ENCODE measurements at places on chromosomes 6 and 20. TPM values are rescaled to one million over a fixed set of nuclear protein-coding genes. Genes with fewer than 3 reads are reported as not detected.
A peak's percentile ranks its signal among the peaks of the same experiment; 100 is the strongest.

GRCh38 chr6:161109366-161109765 lies 117.8 kb downstream of the MAP3K4 start:
- DNase-seq = no peak

DNA sequence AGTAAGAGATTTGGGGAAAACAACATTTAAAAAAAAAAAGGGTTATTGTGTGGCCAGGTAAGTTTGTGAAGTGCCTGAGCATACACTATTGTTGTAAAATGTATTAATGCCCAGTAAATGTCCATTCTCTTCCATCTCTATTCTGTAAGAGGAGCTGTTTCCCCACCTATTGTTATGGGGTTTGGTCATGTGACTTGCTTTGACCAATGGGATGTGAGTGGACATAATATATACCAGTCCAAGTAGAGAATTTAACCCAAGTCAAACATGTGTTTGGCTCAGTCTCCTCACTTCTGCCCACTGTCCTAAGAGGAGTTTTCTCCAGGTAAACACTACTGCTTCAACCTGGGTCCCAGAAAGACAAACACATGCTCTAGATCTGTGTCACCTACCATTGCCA lies 377.1 kb downstream of the FOXA2 start:
- no peak for DNase-seq

DNA sequence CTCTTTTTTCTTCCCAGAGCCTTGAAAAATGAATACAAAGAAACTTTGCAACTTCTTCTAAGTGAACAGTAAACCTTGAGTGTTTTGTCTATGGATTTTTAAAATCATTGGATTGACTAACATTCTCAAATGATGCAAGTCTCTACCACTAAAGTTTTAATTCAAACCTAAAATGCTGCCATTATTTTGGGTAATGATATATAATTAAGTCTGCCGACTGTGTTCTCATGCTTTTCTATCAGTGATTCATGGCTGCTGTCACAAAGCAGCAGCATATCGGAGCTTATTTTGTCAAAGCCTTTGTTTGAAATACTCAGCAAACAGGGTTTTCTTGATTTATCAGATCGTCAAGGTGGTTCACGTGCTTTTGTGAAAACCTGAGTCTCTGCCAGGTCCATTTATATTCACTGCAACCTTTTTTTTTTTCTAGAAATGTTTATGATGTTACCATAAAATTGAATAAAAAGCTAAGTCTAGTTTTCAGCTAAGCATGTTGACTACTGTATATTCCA lies 96.3 kb downstream of the GJA1 start:
- DNase-seq = no peak

DNA sequence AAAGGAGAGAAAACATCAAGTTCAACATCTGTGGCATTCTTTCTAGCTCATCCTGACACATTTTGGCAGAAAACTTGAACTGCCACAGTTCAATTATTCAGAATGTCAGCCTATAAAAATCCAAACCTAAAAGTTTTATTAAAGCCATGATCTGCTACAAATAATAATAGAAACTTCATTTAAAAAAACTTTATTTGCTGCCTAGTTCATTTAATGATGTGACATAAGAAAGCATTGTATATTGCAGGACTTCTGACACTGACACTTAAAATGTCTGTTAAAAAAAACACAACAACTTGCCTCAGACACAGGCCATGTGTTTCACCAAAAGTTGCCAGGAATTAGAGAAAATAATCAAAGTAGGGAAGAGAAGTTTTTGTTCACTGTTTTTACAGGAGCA lies 88.3 kb upstream of the HTR1E start:
- DNase-seq = no peak

DNA sequence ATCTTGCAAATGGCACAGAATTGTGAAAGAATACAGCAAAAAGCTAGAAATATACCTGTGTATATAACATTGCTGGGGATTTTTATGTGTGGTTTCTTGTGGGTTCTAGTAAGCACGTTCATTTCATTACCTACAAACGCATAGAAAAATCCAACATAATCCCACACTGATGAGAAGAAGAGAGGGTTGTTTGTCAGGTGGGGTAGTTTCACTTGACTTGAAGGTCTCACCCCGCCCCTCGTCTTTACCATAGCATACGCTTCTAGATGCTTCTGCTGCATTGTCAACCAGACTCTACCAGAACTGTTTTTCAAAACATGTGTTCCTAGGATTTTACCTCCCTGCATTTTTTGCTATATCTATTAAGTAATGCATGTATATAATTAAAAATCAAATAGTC lies 284.1 kb upstream of the TAB2 start:
- no peak for DNase-seq

DNA sequence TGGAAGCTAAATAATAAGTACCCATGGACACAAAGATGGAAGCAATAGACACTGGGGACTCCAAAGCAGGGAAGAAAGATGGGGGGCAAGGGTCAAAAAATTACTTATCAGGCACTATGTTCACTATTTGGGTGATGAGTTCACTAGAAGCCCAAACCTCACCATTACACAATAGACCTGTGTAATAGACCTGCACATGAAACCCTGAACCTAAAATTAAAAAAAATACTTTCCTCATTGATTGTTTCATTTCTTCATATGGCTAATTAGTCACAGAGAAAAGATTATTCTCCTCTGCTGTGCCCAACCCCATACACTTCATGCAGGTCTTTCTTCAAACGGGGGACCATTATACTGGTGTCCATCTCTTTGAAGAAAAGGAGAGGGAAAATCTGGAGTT lies 213.0 kb upstream of the DTNBP1 start:
- DNase-seq = no peak

- DNase-seq = no peak
Measured at GRCh38 chr20:38770546-38770945, 22.3 kb downstream of the ACTR5 start.

DNA sequence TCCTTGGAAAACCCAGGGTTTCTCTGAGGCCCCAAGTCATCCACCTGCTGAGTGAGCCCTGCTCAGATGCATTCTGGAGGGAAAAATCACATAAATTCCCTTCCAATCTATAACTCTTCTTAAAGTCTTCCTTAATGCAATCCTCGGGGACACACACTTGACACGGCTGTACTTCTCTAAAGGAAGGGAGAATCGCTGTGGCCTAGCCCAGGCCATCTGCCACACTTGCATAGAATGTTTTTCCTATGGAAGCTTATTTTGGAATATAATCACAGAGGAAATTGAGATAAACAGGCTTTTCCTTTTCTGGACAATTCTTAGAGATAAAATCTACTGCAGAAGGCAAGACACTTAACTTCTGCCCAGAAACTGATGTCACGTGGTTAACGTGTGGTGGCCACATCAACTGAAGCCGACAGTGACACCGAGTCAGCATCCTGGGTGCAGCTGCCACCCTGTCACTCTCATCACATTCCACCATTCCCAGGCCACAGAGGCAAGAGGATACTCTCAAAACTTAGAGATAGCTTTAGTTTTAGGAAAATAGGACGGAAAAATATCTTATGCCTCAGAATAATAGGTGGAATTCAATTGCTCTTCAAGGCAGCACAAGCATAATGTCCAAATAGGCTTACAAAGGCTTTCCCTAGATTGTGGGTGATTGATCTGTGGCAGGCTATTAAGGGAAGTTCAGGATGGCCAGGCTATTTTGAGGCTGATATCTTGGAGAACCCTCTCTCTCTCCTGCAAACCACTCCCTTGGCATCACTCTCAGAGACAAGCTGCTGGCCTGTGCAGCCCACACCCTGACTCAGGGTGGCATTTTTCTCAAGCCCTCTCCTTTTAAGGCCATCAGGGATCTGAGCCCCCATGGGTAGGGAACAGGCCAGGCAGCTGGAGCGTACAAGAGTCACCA lies 29.6 kb downstream of the PSMB1 start:
- DNase-seq = no peak

- DNase-seq = no peak
Measured at GRCh38 chr20:47350181-47350550, 6.3 kb downstream of the ZMYND8 start.

DNA sequence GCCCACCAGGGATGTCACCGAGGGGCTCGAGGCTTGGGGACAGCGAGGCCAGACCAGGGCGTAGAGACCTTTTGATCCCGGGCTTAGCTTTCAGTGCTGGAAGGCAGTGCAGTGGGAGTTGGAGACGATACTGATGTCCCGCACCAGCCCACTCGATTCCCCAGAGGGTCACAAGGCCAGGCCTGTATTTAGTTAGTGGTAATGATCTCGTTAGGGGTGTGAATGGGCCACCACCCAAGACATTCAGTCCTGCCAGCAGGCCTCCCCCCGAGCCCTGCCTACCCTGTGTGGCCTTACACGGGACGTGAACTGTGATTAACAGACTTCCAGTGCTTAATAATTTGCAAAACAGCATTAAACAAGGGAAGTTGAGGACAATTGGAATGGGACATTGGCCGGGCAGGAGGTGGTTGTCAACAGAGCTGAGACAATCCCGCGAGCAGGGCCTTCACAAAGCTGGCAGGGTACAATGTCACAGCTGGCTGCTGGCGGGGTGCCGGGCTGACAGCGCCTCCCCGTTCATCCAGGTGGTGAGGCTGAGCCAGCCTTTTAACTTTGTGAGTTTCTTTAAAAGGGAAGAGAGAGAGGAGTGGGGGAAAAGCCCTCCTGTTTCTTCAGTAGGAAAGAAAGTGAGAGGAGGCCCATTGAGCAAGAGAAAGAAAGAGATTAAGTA lies 175.3 kb upstream of the RALGAPA2 start:
- no peak for DNase-seq

GRCh38 chr6:112780498-112781096 lies 433.5 kb downstream of the RFPL4B start:
- DNase-seq = peak; percentile 73

- DNase-seq = no peak
Measured at GRCh38 chr6:10838794-10839333, 525 bp upstream of the MAK start.

- DNase-seq = no peak
Measured at GRCh38 chr6:33175436-33176069, 16.7 kb downstream of the COL11A2 start.

DNA sequence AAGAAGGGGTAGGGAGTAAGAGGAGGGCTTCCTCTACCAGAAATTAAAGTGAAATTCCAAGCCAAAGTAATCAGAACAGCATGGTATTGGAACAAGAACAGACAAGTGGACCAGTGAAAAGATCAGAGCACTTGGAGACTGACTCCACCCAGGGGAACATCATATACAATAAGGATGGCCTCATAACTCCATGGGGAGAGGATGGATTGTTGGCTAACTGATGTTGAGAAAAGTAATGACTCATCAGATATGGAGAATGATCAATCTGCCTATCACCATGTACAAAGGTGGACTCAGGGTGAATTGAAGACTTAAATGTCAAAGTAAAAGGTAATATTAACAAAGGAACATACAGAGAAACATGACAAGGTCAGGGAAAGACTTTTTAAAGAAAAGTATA lies 12.8 kb downstream of the SLC22A3 start:
- DNase-seq = no peak

- DNase-seq = no peak
Measured at GRCh38 chr6:79239536-79240168, 5.2 kb upstream of the HMGN3 start.

GRCh38 chr6:123016431-123017103 lies 20.5 kb downstream of the CLVS2 start:
- DNase-seq = no peak

GRCh38 chr6:11934638-11935037 lies 77.5 kb upstream of the HIVEP1 start:
- DNase-seq = no peak

GRCh38 chr20:24418731-24419130 lies 50.7 kb upstream of the SYNDIG1 start:
- no peak for DNase-seq

DNA sequence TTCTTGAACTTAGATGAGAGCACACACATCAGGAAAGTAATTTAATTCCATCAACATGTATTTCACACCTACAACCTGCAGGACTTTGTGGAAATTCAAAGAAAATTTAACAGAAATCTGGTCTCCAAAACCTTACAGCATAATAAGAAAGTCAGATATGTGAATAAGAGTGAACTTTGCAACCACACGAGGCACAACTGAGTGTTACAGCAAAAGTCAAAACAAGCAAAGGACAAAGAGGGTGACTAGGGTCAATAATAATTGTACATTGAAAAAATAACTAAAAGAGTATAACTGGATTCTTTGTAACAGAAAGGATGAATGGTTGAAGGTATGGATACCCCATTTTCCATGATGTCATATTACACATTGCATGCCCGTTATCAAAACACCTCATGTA lies 113.8 kb downstream of the MTFR2 start:
- no peak for DNase-seq

GRCh38 chr6:152094992-152095592 lies 287.6 kb downstream of the ESR1 start:
- DNase-seq = peak; percentile 93

DNA sequence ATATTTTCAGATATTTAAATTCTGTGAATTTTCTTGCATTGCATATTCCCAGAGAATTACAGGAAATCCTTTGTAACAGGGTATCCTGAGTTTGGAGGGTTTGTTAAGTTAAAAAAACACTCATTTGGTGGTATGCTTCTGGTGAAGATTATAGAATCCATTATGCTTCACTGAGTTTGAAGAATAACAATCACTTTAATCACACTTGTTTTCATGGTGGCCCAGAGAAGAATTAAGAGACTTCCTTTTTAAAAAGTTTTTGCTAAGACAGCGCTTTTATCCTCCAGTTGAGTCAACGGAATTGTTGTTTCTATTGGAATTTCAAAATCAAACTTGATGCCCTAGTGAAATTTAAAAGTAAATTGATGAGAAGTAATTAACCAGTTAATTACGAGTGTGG lies 17.4 kb downstream of the PLEKHG1 start:
- DNase-seq = no peak

The NANP gene
- 5.0 TPM for total RNA-seq

The MAP3K5 gene
- 37.6 TPM for total RNA-seq

The RGS17 gene
- total RNA-seq = 3.2 TPM

The TGM3 gene
- total RNA-seq = not detected

The CAGE1 gene
- not detected for total RNA-seq

The ID4 gene
- 85.1 TPM for total RNA-seq

The KHDC1L gene
- not detected for total RNA-seq

The TBP gene
- total RNA-seq = 15.3 TPM

The APOM gene
- 0.96 TPM for total RNA-seq

The TREM1 gene
- 18.4 TPM for total RNA-seq

The TRIM10 gene
- total RNA-seq = not detected

Data from aorta (tissue), 5 donors.